ENCODE measurements at places on chromosomes 7 and 10.

GRCh38 chr7:121083138-121083789 is 94.8 kb downstream of the CPED1 start:
- no peak for DNase-seq

DNA sequence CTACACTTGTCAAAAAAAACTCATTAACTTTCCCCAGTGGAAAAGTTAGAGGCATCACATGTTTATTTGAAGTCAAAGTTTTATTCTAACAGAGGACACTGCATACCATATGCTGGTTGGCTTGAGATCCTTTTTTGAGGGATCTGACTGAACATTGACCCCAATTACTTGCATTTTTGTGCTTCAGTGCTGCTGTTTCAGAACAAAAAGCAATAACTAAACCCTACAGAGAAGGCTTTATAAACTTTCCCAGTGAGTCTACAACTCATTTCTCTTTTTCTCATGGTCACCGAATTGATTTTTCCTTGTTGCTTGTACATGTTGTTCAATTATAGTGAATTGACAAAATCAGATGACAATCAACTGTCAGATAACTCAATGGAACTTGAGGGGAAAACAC is 69.3 kb upstream of the PHYHIPL start:
- DNase-seq, result no peak

DNA sequence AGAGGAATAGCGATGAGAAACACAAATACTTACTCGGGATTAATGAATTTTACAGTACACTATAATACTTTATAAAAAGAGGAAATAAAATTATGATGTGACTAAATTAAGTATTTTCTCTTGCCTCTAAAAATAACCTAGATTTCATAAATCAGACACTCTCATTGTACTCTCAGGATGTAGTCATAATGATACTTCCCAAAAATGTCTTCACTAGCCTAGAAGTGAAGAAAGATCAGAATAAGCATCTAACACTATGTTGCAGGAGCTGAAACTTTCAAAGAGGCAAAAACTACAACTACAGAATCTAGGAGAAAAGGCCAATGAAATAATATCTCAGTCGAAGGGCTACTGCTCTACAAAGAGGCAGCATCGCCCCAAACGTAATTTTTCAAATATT is 49.4 kb downstream of the DNAJC1 start:
- no peak for DNase-seq

GRCh38 chr7:116843378-116843777 is 19.0 kb upstream of the CAPZA2 start:
- no peak for DNase-seq

- DNase-seq, result no peak
These were observed 17.2 kb upstream of the FAM170B start for GRCh38 chr10:49151025-49151445.
